NCI-H2107 (cell line): ENCODE measurements at places on chromosomes 6 and 20.

DNA sequence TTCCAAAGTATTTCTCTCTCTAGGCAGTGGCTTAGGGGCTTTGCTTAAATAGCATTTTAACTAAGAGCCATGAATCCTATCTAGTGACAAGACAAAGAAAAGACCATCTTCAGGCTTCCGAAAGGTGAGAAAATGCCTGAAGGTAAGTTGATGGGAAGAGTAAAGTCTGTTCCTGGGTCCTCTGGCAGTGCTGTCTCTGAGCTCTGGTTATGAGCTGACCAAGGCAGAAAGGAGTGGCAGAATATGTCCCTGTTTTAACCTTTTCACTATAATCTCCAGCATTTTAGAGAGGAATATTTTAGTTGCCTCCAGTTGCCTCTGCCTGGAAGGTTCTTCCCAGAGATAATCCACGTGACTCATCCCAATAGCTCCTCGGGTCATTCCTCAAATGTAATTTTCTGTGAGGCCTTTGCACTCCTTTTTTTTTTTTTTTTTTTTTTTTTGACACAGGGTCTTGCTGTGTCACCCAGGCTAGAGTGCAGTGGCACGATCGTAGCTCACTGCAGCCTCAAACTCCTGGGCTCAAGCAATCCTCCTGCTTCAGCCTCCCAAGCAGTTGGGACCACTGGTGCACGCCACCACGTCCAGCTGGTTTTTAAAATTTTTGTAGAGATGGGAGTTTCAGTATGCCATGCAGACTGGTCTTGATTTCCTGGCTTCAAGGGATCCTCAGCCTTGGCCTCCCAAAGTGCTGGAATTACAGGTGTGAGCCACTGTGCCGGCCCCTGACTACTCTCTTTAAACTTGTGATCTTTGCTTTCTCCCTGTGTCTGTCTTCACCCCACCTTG, 3.7 kb upstream of the ARMH2 start:
- no peak for DNase-seq

- no peak for DNase-seq
Measured at GRCh38 chr6:34129753-34130152, 16.1 kb downstream of the GRM4 start.

DNA sequence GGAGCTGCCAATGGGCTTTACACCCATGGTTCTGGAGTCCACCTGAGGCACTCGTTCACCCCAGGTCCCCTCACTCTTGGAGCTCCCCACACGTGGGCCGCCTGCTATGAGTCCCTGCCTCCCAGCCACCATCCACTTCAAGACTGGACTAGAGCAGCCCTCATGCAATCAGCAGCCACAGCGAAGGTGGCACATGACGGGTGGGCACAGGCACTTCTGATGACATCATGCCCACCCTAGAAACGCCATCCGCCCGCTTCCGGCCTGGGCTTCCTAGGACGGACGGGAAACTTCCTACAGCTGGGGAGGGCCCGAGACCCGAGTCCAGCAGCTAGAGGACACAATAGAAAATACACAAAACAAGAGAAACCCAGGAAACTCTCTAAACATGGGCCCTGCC, 85.5 kb downstream of the PDE10A start:
- DNase-seq: no peak

- DNase-seq: no peak
Measured at GRCh38 chr6:157144859-157145568, 178.3 kb downstream of the TMEM242 start.

GRCh38 chr20:50704971-50705370, 13.6 kb upstream of the RIPOR3 start:
- DNase-seq: no peak

- DNase-seq: no peak
Measured at GRCh38 chr20:60249436-60249835, 291.2 kb downstream of the CDH26 start.

- peak; percentile 16 for DNase-seq
Measured at GRCh38 chr20:20827992-20828597, 115.7 kb upstream of the RALGAPA2 start.

DNA sequence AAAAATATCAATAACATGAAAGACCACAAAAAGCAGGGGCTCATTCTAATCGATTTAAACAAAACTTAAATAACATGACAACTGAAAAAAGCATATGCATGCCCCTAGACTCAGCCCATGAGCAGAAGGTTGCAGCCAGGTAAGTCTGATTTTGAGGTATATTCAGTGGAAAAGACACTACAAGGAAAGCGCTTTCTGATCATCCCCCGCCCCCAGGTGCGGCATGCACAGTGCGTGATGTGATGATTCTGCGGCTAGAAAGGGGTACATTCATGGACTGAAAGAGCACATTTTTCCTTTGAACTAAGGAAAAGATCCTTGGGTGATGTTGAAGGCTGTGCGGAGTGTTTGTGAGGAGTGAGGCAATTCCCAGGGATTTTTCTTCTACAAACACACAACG, 16.9 kb upstream of the FOXC1 start:
- no peak for DNase-seq

DNA sequence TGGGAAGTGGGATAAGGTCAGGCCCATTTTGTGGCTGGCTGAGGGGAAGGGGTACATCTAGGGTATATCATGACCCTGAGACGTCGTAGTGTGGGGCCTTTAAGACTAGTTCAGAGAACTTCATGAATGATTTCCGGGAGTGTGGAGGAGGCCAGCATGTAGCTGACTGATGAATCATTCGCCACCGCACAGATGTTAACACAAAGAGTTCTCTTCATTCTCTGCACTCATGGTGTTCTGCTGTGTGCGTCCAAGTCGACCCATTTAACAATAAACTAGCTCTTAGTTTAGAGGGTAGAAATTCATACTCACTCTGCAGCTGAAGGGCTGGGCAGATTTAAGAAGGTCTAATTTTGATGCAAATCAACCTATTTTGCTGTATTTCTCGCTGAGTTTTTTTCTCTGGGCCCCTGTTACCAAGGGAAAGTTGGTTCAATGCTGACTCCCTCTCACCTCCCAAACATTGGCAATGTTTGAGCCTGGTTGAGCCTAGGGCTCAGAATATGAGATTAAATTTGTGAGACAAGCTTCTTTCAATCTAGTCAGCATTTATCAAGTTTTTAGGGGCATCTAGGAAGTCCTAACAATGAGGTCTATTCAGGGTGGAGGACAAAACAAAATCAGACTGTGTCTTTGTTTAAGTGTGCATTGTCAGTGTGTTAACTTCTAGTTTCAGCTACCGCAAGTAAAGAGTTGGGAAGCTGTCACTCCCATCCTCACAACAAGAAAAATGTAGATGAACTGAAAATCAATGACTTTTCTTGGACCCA, 106.8 kb upstream of the CBLN4 start:
- DNase-seq: no peak

DNA sequence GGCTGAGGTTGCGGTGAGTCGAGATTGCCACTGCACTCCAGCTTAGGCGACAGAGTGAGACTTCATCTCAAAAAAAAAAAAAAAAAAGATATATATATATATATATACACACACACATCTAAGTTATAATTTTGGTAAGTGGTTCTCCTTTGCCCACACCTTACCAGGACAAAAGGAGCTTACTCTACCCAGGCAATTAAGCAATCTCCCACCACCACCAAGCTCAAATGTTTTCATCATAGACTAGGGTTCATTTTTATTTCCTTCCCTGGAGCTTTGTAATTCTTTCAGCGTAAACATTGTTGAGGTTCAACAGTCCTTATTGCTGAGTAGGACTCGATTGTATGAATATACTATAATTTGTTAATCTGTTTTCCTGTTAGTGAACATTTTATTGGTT, 23.5 kb downstream of the AMD1 start:
- no peak for DNase-seq

DNA sequence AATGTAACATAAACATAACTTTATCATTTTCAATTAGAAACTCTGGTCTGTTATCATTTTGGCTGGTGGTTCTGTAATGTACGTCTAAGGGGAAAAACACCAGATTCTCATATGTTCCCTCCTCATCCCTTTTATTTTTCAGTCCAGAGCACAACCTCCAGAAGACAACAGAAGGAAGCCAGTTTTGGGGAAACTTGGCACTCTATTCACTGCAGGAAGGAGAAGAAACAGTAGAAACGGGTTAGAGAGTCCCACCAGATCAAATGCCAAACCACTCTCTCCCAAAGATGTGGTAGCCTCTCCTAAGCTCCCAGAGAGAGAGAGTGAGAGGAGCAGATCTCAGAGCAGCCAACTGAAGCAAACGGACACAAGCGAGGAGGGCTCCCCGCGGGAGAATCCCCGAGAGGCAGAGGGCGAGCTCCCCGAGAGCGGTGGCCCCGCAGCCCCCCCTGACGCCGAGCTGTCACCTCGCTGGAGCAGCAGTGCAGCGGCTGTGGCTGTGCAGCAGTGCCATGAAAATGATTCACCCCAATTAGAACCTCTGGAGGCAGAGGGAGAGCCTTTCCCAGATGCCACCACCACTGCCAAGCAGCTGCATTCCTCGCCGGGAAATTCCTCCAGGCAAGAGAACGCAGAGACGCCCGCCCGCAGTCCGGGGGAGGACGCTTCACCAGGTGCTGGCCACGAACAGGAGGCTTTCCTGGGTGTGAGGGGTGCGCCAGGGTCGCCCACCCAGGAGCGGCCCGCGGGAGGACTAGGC, 117.8 kb downstream of the RTN4IP1 start:
- no peak for DNase-seq

DNA sequence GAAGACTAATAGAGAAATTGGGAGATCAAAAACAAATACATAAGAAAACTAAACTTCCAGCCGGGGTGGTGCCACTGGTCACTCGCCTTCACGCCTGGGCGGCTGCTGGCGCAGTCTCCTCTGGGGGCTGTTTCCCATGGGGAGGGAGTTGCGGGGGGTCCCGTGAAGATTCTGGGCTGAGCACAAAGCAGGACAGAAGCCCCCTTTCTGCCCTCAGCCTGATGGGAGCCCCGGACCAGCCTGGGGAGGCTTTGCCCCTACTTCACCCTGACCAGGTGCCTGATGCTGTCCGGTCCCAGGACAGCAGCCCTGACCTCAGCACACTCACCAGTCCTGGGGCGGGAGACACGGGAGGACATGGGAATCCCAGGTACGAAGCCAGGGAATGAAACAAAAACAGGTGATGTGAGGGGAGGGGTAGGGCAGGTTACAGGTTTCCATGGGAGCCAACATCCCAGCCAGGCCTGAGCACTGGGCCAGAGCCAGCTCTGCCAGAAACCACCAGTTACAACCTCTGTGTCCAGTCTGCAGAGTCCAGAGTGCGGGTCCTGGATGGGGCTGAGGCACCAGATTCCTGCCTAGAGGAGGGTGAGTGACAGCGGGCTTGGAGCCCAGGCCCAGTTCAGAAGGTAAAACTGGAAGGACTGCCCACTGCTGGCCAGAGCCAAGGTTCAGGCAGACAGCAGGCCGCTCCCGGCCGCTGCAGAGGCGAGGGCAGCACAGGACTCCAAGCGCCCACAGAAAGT, 326.4 kb downstream of the TAF4 start:
- no peak for DNase-seq
